ENCODE measurements at places on chromosomes 6 and 20. TPM values are rescaled to one million over a fixed set of nuclear protein-coding genes. Genes with fewer than 3 reads are reported as not detected.

DNA sequence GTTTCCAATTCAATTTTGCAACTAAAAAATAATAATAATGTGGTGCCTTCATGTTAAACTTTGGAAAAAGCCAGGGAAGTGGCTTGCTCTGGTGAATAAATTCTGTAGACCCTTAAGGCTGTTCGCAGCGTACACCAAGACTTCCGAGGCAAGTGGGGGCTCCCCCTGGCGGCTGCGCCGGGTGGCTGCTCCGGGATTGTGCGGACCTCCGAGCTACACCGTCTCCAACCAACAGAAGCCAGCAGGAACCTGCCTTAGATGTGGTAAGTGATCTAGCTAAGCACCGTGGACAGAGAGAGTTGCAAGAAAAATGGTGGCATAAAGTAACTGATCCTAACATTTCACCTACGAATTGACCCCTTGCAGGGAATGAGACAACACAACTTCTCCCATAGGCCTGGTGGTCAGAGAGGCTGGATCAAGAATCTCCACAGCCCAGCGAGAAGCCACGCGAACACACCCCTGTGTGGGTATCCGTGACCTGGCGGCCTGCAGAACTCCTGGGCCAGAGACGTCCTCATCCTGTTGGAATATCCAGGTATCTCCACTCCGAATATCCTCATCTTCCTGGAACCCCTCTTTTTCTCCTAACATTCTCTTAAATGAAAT is 69.6 kb downstream of the TBXT start:
- H3K4me3 ChIP-seq = peak overlapping the region; percentile 4
- no peak for DNase-seq
- no peaks in the 10 kb centered on the region for H3K27me3 ChIP-seq
- no peaks in the 10 kb centered on the region for H3K36me3 ChIP-seq
- no peaks in the 10 kb centered on the region for H3K4me1 ChIP-seq

GRCh38 chr6:170186941-170187668 is 103.8 kb downstream of the DLL1 start:
- H3K4me1 ChIP-seq = no peaks in the 10 kb centered on the region
- DNase-seq = no peak
- H3K27ac ChIP-seq = no peak overlapping the region
- no peaks in the 10 kb centered on the region for H3K27me3 ChIP-seq
- no peaks in the 10 kb centered on the region for H3K36me3 ChIP-seq

GRCh38 chr20:43832096-43832816 is 82.4 kb upstream of the TOX2 start:
- DNase-seq = no peak
- no peaks in the 10 kb centered on the region for H3K27me3 ChIP-seq
- no peak overlapping the region for H3K27ac ChIP-seq
- no peaks in the 10 kb centered on the region for H3K36me3 ChIP-seq

DNA sequence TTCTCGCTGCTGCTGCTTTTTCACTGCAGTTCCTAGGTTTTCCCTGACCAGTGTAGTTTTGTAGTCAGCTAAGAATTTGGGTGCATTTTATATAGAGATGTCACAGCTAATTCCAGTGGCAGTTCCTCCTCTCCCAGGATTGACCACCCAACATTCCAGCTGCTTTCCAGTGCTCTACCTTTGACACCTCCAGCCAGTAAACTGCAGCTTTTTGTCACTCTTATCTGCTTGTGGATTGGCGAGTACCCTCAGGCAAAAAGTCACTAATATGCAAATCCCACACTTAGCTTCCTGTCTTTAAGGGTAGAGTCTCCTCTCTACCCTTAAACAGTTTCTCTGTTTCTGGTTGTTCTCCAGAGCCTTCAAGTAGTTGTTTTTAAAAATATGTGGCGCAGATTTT is 146.9 kb upstream of the KCNG1 start:
- no peak for DNase-seq
- H3K36me3 ChIP-seq = no peaks in the 10 kb centered on the region
- H3K4me3 ChIP-seq = no peak overlapping the region
- no peaks in the 10 kb centered on the region for H3K4me1 ChIP-seq
- no peaks in the 10 kb centered on the region for H3K27me3 ChIP-seq
- no peak overlapping the region for H3K27ac ChIP-seq

GRCh38 chr6:82372656-82373055 is 9.0 kb downstream of the TPBG start:
- no peak overlapping the region for H3K4me3 ChIP-seq
- H3K27me3 ChIP-seq = no peaks in the 10 kb centered on the region
- no peak for DNase-seq
- H3K36me3 ChIP-seq = no peaks in the 10 kb centered on the region
- no peaks in the 10 kb centered on the region for H3K4me1 ChIP-seq

DNA sequence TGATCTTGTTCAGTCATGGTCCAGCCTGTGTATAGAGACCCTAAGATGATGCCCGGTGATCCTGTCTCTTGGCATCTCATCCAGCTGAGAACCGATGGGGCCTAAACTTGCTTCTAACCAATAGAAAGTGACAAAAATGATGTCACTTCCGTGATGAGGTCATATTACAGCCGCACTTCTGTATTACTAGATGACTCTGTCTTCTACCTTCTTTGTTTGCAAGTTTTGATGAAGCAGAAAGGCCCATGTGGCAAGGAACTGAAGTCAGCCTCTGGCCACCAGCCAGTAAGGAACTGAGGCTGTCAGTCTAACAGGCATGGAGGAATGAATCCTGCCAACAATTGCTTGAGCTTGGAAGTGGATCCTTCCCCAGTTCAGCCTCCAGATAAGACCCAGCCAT is 32.8 kb upstream of the HLA-C start:
- no peak for DNase-seq
- no peaks in the 10 kb centered on the region for H3K36me3 ChIP-seq
- H3K4me1 ChIP-seq = no peaks in the 10 kb centered on the region
- H3K27ac ChIP-seq = no peak overlapping the region
- no peak overlapping the region for H3K4me3 ChIP-seq

DNA sequence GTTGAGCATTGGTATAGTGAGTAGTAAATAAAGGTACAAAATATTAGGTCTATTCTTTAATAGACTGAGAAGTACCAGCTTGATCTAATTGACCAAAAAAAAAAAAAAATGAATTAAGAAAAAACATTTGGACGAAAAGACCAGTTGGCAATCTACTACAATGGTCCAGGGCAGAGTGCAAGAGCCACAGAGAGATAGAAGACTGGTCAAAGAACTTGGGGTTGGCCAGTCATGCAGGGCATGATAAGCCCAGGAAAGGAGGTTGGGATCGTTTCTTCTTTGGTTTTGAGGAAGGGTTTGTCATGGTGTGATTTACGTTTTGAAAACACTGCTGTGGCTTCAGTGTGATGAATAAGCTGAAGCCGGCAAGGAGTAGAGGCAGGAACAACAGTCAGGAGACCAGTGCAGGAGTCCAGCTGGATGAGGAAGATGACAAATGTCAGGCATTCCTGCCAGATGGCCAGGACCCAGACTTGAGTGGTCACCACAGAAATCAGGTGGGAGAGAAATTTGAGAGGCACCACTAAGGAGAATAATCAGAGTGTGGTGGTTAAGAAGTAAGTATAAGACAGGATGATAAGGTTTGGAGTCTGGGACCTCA is 14.0 kb downstream of the SMLR1 start:
- no peaks in the 10 kb centered on the region for H3K4me1 ChIP-seq
- no peaks in the 10 kb centered on the region for H3K36me3 ChIP-seq
- H3K27ac ChIP-seq = no peak overlapping the region
- no peak overlapping the region for H3K4me3 ChIP-seq
- H3K27me3 ChIP-seq = no peaks in the 10 kb centered on the region

DNA sequence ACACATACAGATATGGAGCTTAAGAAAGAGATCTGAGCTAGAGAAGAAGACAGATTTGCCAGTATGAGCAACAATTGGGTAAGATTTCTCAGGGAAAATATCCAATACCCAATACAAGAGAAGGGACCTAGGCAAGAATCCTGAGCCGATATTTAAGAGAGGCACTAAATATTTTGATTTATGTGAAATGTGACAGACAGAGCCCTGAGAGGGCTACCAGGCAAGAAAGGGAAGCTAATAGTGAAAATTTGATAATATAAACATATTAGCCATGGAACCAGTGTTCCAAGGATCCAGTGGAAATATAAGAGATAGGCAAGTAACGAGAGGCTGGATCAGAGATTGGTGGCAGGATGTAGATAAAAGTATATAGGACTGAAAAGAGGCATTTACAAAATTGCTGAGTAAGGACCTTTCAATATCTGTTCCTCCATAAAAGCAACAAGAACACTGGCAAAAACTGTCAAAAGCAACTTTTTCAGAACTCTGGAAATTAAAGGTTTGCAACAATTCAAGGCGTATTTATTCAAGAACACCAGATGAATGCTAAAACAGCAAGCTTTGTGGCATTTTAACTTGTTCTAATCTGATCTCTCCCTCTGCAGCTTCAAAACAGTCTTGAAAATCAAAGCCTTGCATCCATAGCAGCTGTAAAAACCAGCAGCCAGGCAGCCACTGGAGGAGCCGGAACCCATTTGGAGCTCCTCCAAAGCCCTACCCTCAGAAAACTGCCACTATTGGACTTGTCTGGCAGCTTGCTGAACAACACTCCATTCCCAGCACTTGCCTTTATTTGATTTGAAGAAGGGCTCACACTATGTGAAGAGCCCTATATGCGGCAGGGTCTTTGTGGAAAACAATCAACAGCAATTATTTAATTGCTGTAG is 58.8 kb downstream of the REV3L start:
- H3K27ac ChIP-seq = no peak overlapping the region
- no peaks in the 10 kb centered on the region for H3K36me3 ChIP-seq
- no peak for DNase-seq
- H3K27me3 ChIP-seq = no peaks in the 10 kb centered on the region
- H3K4me3 ChIP-seq = no peak overlapping the region
- no peaks in the 10 kb centered on the region for H3K4me1 ChIP-seq

GRCh38 chr6:2791450-2791974 is 26.3 kb downstream of the WRNIP1 start:
- H3K4me3 ChIP-seq = no peak overlapping the region
- H3K27me3 ChIP-seq = no peaks in the 10 kb centered on the region
- H3K36me3 ChIP-seq = no peaks in the 10 kb centered on the region
- H3K27ac ChIP-seq = peak overlapping the region; percentile 89
- DNase-seq = no peak

The ZNF391 gene
- 0.75 TPM for total RNA-seq

The C20orf96 gene
- total RNA-seq = 0.32 TPM

The IP6K3 gene
- total RNA-seq = not detected
